ENCODE measurements at places on chromosomes 2 and 18. TPM values are rescaled to one million over a fixed set of nuclear protein-coding genes. Genes with fewer than 3 reads are reported as not detected.

- no peak for DNase-seq
These were observed 12.2 kb upstream of the PSMA8 start for GRCh38 chr18:26121476-26121875.

- no peak for DNase-seq
These were observed 14.8 kb upstream of the CWC22 start for GRCh38 chr2:180021850-180022249.

GRCh38 chr2:205293559-205293958, 388.7 kb upstream of the NRP2 start:
- no peak for DNase-seq

DNA sequence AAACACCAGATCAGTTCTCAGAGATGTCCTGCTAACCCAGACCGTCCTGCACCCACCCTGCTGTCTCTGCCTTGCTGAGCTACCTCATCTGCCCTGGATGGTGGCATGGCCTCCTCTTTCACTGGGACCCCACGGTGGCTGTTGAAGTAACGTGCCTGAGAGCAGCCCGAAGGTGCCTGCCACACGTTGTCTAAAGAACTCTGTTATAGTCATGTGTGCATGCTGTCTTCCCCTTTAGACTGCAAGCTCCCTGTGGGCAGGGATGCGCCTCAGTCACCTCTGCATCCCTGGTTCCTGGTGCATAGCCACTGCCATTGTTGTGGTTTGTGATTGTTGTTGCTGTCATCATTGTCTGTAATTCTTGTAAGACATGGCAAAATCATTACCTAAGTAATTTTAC, 235.9 kb downstream of the EIPR1 start:
- DNase-seq = no peak

DNA sequence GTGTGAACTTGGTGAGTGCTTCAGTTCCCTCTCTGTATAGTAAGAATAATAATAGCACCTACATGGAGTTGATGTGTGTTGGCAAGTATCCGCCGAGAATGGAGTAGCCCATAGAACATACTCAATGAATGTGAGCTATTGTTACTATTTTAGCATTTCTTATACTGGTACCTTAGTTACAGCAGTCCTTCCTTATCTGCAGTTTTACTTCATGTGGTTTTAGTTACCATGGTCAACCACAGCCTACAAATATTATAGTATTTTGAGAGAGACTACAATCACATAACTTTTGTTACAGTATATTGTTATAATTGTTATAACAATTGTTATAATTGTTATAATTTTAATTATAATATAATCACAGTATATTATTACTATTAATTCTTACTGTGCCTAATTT, 152.5 kb upstream of the RASGRP3 start:
- no peak for DNase-seq

Gene CCL20
- total RNA-seq = 13.5 TPM

Gene RAPH1
- total RNA-seq = 26.9 TPM

Gene ALPP
- not detected for total RNA-seq

Gene MDH1B
- total RNA-seq = 0.85 TPM

Gene FAM110C
- total RNA-seq = 59.1 TPM

All from esophagus squamous epithelium (tissue), 5 donors.